ENCODE measurements at places on chromosomes 4 and X. TPM values are rescaled to one million over a fixed set of nuclear protein-coding genes. Genes with fewer than 3 reads are reported as not detected.

KCNIP4 gene
- total RNA-seq = not detected

DNA sequence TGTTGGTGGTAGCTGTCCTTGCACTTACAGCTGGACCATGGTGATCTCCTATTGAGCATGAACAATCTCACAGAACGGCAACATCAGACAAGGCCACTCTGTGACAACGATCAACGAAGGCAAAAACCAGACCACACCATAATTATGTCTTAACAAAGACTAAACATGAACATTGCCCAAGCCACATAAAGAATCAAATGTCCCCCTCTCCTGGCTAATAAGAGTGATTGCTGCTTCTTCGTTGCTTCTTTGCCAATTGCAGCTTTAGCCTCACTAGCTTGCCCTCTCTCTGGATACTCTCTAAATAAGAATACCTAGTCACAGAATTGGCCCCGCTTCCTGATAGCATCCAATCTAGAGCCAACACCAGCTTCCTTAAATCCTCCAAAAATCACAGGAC, 41.5 kb upstream of the PGRMC1 start:
- H3K36me3 ChIP-seq = no peaks in the 10 kb centered on the region
- no peak for DNase-seq
- no peak overlapping the region for H3K27ac ChIP-seq

DNA sequence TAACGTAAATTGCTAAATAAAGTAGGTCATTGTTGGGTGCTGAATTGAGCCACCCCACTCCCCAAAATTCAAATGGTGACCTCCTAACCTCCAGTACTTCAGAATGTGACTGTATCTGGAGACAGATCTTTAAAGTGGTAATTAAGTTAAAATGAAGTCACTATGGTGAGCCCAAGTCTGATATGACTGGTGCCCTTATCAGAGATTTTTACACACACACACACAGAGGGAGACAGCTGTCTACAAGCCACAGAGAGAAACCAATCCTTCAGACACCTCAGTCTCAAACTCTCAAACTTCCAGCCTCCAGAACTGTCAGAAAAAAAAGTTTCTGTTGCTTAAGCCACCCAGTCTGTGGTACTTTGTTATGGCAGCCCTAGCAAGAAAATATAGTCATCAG, 879.2 kb upstream of the INTU start:
- H3K27me3 ChIP-seq = no peaks in the 10 kb centered on the region
- H3K4me3 ChIP-seq = no peak overlapping the region
- DNase-seq = no peak
- 0 out of 2 replicates have a peak, but pooled peaks cover 2% of the 10 kb centered on the region for H3K4me1 ChIP-seq
- no peak overlapping the region for H3K27ac ChIP-seq

DNA sequence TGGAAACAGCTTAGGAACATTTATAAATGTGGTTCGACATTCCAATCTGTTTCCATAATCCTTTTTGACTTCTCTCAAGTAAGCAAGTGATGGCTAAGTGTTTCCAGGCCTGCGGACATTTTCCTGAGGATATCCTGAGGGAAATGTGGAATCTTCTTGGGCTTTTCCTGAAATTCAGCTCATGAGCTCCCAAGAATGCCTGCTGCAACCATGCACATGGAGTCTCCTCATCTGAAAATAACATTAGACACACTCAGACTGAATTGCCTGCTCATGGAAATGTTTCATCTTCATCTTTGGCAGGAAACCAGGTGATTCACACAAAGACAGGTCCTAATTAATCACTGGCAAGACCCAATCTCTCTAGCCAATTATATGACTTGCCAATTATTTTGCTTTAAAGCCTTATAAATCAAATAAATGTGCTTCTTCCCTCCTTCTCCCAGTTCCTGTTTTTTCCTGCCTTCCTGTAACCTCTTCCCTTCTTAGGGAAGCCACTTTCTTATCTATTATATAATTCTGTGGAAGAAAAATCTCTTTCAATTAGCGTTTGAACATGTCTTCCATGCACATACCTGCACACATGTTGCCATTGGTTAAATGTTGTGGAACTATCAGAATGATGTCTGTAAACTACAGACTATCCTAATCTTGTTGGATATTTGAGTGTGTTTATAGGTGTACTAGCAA, 104.6 kb upstream of the MXRA5 start:
- H3K27ac ChIP-seq = no peak overlapping the region
- no peak for DNase-seq
- H3K27me3 ChIP-seq = no peaks in the 10 kb centered on the region
- H3K4me1 ChIP-seq = no peaks in the 10 kb centered on the region

SFRP2 gene
- 505 TPM for total RNA-seq

SSX4 gene
- 0.17 TPM for total RNA-seq

- no peak for DNase-seq
- H3K4me1 ChIP-seq = peaks cover 3% of the 10 kb centered on the region
- no peaks in the 10 kb centered on the region for H3K36me3 ChIP-seq
- H3K27me3 ChIP-seq = no peaks in the 10 kb centered on the region
- H3K27ac ChIP-seq = no peak overlapping the region
Measured at GRCh38 chr4:48602763-48603162, 112.7 kb downstream of the ZAR1 start.

- H3K36me3 ChIP-seq = no peaks in the 10 kb centered on the region
- peak overlapping the region; percentile 97 for H3K4me3 ChIP-seq
- H3K27me3 ChIP-seq = peaks cover 65% of the 10 kb centered on the region
- H3K4me1 ChIP-seq = peaks cover 37% of the 10 kb centered on the region
Measured at GRCh38 chr4:30720661-30721184, 554 bp downstream of the PCDH7 start.

POU4F2 gene
- not detected for total RNA-seq

GRCh38 chrX:41067721-41068120, 17.5 kb upstream of the USP9X start:
- H3K4me1 ChIP-seq = peaks cover 5% of the 10 kb centered on the region
- H3K27me3 ChIP-seq = no peaks in the 10 kb centered on the region
- no peak overlapping the region for H3K27ac ChIP-seq
- no peak for DNase-seq
- H3K36me3 ChIP-seq = no peaks in the 10 kb centered on the region
- no peak overlapping the region for H3K4me3 ChIP-seq

RBMX gene
- 379 TPM for total RNA-seq

CPLX1 gene
- 2.0 TPM for total RNA-seq

MAGEC1 gene
- not detected for total RNA-seq

CCDC120 gene
- total RNA-seq = 13.0 TPM

GRCh38 chr4:80811406-80811805, 219.1 kb upstream of the BMP3 start:
- H3K36me3 ChIP-seq = no peaks in the 10 kb centered on the region
- peaks cover 8% of the 10 kb centered on the region for H3K4me1 ChIP-seq
- H3K27ac ChIP-seq = no peak overlapping the region
- no peak for DNase-seq
- no peak overlapping the region for H3K4me3 ChIP-seq
- H3K27me3 ChIP-seq = no peaks in the 10 kb centered on the region

KLF8 gene
- 11.4 TPM for total RNA-seq

AKAP4 gene
- total RNA-seq = not detected

GRCh38 chrX:41334363-41335197, 618 bp downstream of the DDX3X start:
- H3K36me3 ChIP-seq = peaks cover 39% of the 10 kb centered on the region
- DNase-seq = peak; percentile 69
- H3K4me3 ChIP-seq = peak overlapping the region; percentile 86
- peaks cover 50% of the 10 kb centered on the region for H3K4me1 ChIP-seq

DNA sequence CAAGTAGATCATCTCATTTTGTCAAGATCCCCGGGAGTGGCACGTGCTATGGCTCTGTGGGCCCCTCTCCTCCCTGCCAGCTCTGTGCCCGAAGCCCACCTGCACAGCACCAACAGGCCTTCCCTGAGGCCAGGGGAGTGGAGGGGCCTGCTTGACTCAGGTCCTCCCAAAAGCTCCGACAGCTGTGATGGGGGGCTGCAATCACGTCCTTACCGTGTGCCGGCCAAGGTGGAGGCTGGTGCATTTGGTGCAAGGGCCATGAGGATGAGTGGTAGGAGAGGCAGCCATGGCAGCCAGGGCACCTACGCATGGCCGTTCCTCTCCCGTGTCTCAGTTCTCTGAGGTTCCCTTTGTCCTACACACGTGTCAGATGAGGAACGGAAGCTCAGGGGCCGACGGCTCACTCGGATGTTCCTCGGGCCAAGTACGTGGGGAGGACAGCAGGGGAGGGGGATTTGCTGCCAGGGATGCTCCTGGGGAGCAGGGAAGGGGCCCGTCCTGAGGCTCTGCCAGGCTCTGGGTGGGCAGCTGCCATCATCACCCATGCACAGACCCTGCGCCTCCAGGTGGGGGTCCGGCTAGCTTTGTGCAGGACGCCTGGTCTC, 95.8 kb downstream of the HMX1 start:
- no peaks in the 10 kb centered on the region for H3K36me3 ChIP-seq
- no peak overlapping the region for H3K4me3 ChIP-seq
- no peak for DNase-seq
- H3K27me3 ChIP-seq = no peaks in the 10 kb centered on the region
- H3K4me1 ChIP-seq = 0 out of 2 replicates have a peak, but pooled peaks cover 3% of the 10 kb centered on the region

GPR34 gene
- total RNA-seq = not detected

DNA sequence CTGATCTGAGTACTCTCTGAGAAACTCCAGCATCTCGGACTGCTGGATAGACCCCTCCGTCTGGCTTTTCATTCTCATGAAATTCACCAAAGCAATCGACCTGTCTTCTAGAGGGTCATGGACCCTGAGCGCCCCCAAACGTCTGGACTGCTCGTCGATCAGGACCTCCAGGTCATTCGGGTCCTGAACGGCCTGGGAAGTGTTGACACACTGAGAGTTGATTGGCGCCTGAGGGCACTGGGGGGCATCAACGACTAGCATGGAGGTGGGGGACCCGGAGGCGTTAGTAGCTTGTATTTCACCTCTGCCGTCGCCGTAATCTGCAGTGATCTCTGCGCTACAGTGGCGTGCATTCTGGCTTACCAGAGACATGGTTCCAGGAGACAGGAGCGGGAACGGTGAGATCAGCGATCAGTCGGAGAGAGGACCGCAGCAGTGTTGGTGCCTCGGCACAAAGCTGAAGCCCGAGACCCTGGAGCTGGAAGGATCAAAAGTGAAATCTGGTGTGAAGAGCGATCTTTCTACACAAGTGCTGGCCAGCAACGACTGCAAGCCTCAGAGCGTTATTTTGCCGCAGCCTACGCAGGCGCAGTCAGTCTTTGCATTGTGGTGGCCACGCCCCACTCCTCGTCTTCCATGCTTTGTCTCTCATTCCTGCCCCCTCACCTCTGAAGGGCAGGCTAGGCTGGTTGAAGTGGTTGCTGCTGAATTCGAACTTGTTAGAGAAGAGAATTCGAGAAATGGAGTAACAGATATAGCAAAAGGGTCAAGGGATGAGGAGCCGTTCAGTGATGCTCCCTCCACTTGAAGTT, at the start of gene MAGEE2:
TSS of gene MAGEE2 (minus strand) at position 575 of the 812 bp plus-strand sequence. CDS start at position 372, 203 bp downstream.
- no peaks in the 10 kb centered on the region for H3K27me3 ChIP-seq
- H3K27ac ChIP-seq = no peak within 1 kb of the TSS
- H3K4me1 ChIP-seq = no peaks in the 10 kb centered on the region

DNA sequence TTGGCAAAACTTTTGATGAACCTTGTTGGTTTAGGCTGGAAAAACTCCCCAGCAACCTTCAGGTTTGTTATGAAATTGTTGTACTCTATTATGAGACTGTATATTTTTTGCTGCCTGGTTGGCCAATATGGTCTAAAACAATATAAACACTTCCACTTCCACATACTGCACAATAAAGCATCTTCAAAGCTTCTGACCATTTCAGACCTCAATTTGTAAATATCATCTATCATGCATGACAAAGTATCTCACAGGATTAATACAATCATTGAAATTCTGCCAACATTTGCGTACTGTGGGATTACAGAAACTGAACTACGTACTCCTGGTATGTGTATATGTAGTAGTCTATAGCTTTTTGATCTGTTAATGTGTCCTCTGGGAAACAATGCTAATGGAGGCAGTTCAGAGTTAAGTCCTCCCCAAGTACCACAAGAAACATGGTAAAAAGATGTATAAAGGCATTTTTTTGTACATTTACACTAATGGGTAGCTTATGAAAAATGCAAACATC, 40.4 kb downstream of the GPC4 start:
- no peak overlapping the region for H3K4me3 ChIP-seq
- peaks cover 85% of the 10 kb centered on the region for H3K4me1 ChIP-seq
- DNase-seq = no peak
- H3K27me3 ChIP-seq = no peaks in the 10 kb centered on the region
- H3K36me3 ChIP-seq = 0 out of 2 replicates have a peak, but pooled peaks cover 3% of the 10 kb centered on the region

DNA sequence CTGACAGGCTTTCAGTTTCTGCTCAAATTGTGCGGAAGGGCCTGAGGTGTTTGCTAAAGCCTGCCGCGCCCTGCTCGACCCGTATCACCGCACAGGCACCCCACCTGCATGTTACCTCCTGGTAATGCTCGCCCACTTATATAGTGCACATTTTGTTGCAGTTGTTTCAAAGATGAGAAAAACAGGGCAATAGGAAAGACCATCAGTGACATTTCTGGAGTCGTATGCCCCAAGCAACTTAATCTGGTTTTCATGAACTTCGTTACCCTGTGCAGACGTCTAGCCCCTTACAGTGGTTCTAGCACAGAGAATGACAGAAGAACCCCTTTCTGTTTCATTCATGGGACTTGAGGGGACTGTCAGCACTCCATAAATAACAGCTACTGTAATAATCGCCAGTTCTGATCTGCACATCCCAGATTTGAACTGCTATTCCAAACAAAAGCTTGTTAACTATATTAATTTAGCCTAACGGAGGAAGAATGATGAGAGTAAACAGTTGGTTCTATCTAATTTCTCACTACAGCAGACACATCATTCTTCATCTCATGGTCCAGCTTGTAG, 940 bp upstream of the DCTD start:
- no peak for DNase-seq
- H3K4me3 ChIP-seq = peak overlapping the region; percentile 80
- H3K27me3 ChIP-seq = peaks cover 11% of the 10 kb centered on the region
- H3K27ac ChIP-seq = peak overlapping the region; percentile 78

CENPVL3 gene
- total RNA-seq = 3.3 TPM

DNA sequence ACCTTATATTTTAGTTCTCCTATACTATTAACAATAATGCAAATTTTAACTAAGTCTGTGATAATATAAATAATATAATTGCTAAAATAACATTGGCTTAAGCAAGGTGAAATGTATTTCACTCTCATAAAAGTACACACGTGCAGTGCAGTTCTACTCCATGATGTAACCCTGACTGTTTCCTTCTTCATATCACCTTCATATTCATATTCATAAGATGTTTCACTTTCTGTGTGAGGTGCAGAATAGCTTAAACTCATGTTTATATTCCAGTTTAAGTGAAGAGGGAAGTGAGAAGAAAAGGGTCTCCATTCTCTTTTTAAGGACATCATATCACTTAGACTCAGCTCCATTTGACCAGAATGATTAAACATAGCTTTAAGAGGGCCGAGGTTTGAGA, 1810.0 kb upstream of the PCDH10 start:
- DNase-seq = no peak
- no peak overlapping the region for H3K4me3 ChIP-seq
- H3K27ac ChIP-seq = no peak overlapping the region
- H3K4me1 ChIP-seq = no peaks in the 10 kb centered on the region
- no peaks in the 10 kb centered on the region for H3K36me3 ChIP-seq
- no peaks in the 10 kb centered on the region for H3K27me3 ChIP-seq

- H3K4me3 ChIP-seq = no peak overlapping the region
- no peaks in the 10 kb centered on the region for H3K27me3 ChIP-seq
- peaks cover 23% of the 10 kb centered on the region for H3K36me3 ChIP-seq
- H3K27ac ChIP-seq = no peak overlapping the region
- no peak for DNase-seq
Measured at GRCh38 chrX:17214962-17215361, 160.0 kb upstream of the NHS start.

- no peak overlapping the region for H3K4me3 ChIP-seq
- H3K27me3 ChIP-seq = peaks cover 12% of the 10 kb centered on the region
- no peak for DNase-seq
- H3K27ac ChIP-seq = no peak overlapping the region
- no peaks in the 10 kb centered on the region for H3K36me3 ChIP-seq
Measured at GRCh38 chrX:114619874-114620273, 36.0 kb downstream of the HTR2C start.
